ENCODE measurements at places on chromosomes 13 and 19.

- H3K36me3 ChIP-seq = no peaks in the 10 kb centered on the region
- no peak overlapping the region for H3K4me3 ChIP-seq
- H3K27ac ChIP-seq = no peak overlapping the region
- no peaks in the 10 kb centered on the region for H3K27me3 ChIP-seq
- no peaks in the 10 kb centered on the region for H3K4me1 ChIP-seq
- no peak for DNase-seq
Measured at GRCh38 chr13:51269039-51269438, 46.8 kb downstream of the FAM124A start.

- H3K27ac ChIP-seq = peak overlapping the region; percentile 23
- peaks cover 6% of the 10 kb centered on the region for H3K4me1 ChIP-seq
- no peaks in the 10 kb centered on the region for H3K36me3 ChIP-seq
- no peaks in the 10 kb centered on the region for H3K27me3 ChIP-seq
- H3K4me3 ChIP-seq = no peak overlapping the region
Measured at GRCh38 chr19:1854542-1855039, 6.3 kb upstream of the REXO1 start.

- H3K4me3 ChIP-seq = no peak overlapping the region
- no peaks in the 10 kb centered on the region for H3K27me3 ChIP-seq
- no peak overlapping the region for H3K27ac ChIP-seq
- H3K4me1 ChIP-seq = no peaks in the 10 kb centered on the region
- no peaks in the 10 kb centered on the region for H3K36me3 ChIP-seq
Measured at GRCh38 chr13:58429917-58430316, 798.4 kb downstream of the PCDH17 start.

GRCh38 chr19:15702534-15702930, 25.3 kb upstream of the OR10H2 start:
- no peaks in the 10 kb centered on the region for H3K4me1 ChIP-seq
- DNase-seq = peak; percentile 29
- H3K27me3 ChIP-seq = no peaks in the 10 kb centered on the region
- no peak overlapping the region for H3K4me3 ChIP-seq
- H3K27ac ChIP-seq = no peak overlapping the region
- H3K36me3 ChIP-seq = no peaks in the 10 kb centered on the region

DNA sequence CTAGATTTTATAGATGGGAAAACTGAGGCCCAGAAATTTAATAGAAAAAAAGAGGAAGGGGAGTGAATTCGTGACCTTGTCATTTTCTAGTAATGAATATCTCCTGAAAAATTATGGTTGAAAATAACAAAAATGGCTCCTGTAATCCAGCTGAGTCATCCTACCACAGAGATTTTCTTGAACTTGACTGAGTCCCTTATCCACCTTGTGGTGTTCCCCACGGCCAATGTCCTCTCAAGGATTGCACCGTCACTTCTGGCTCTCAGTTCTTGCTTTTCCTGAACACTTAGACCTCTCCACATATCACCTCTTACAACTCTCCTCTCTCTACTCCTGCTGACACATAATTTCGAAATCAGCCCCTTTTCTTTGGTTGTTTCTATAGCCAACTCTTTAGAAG, 1.2 kb upstream of the KATNAL1 start:
- H3K4me1 ChIP-seq = peaks cover 5% of the 10 kb centered on the region
- no peaks in the 10 kb centered on the region for H3K36me3 ChIP-seq
- H3K27me3 ChIP-seq = no peaks in the 10 kb centered on the region

DNA sequence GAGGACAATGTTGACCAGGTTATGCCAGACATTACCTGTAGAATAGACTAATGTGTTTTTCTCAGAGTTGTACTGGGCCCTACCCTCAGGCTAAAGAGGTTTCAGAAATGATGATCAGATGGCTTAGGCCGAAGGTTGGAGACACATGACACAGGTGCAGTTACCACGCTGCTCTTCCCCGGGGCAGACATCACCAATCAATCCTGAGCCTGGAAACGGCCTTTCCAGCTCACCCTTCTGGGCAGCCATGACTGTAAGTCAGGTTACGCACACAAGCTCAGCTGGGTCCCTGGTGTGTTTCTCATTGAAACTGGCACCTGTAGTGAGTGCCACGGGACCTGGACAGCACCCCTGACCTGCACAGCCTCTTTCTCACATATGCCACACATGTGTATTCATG, 299.3 kb downstream of the UQCRFS1 start:
- H3K27me3 ChIP-seq = no peaks in the 10 kb centered on the region
- no peak overlapping the region for H3K4me3 ChIP-seq
- DNase-seq = no peak
- no peaks in the 10 kb centered on the region for H3K36me3 ChIP-seq
- H3K4me1 ChIP-seq = no peaks in the 10 kb centered on the region

GRCh38 chr13:95544293-95544692, 8.2 kb upstream of the CLDN10 start:
- no peaks in the 10 kb centered on the region for H3K36me3 ChIP-seq
- no peaks in the 10 kb centered on the region for H3K27me3 ChIP-seq
- H3K27ac ChIP-seq = no peak overlapping the region
- no peak for DNase-seq
- H3K4me3 ChIP-seq = no peak overlapping the region

DNA sequence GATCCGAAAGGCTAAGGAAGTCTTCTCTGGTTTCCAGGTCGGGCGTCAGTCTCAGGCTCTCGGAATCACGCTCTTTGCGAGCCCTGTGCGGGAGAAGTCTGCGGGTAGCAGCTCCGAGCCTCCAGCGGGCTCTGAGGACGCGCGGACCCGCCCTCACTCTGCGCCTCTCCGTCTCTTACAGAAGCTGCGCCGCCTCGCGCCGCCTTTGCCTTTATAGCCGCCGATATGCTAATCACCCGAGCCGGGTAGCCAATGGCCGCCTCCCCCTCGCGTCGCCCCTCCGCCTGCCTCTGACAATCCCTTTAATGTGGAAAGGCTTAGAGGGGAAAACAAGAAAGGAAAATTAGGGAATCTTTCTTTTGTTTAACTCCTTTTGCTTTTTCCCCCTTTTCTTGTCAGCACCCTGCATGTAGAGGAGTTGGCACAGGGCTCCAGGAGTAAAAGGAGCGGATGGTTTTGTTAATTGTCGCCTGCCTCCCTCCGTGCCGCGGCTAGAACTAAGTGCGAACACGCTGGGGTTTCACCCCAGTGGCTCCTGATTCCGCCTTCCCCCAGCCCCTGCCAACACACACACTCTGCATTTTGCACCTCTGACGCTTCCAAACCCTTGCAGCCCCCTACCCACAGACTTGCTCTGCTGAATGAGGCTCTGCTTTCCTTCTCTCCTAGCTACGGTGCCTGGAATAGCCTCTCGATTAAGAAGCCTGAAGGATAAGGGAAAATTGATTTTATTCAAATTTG, at the start of gene PCDH8:
PCDH8 (minus strand) TSS at position 186 of the 741 bp plus-strand sequence. CDS start 204 bp downstream, outside the sequence.
- H3K36me3 ChIP-seq = no peaks in the 10 kb centered on the region
- no peak for DNase-seq
- peaks cover 34% of the 10 kb centered on the region for H3K27me3 ChIP-seq
- H3K27ac ChIP-seq = no peak within 1 kb of the TSS
- no peak within 1 kb of the TSS for H3K4me3 ChIP-seq

DNA sequence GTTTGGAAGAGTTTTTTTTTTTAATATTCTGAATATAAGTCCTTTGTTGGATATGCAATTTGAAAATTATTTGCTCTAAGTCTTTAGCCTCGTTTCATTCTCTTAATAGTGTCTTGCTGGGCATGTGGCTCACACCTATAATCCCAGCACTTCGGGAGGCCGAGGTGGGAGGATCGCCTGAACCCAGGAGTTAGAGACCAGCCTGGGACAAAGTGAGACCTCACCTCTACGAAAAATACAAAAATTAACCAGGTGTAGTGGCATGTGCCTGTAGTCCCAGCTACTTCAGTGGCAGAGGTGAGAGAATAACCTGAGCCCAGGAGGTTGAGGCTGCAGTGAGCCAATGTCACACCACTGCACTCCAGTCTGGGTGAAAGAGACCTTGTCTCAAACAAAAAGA, 87.3 kb upstream of the UBAC2 start:
- no peaks in the 10 kb centered on the region for H3K27me3 ChIP-seq
- no peak overlapping the region for H3K4me3 ChIP-seq
- no peak for DNase-seq
- no peak overlapping the region for H3K27ac ChIP-seq
- H3K36me3 ChIP-seq = no peaks in the 10 kb centered on the region

- no peak overlapping the region for H3K4me3 ChIP-seq
- H3K36me3 ChIP-seq = no peaks in the 10 kb centered on the region
- no peaks in the 10 kb centered on the region for H3K4me1 ChIP-seq
- no peaks in the 10 kb centered on the region for H3K27me3 ChIP-seq
Measured at GRCh38 chr19:30084390-30084819, 142.4 kb downstream of the URI1 start.

- H3K4me1 ChIP-seq = no peaks in the 10 kb centered on the region
- no peak for DNase-seq
- H3K27ac ChIP-seq = peak overlapping the region; percentile 75
- H3K4me3 ChIP-seq = no peak overlapping the region
- peaks cover 30% of the 10 kb centered on the region for H3K36me3 ChIP-seq
Measured at GRCh38 chr13:114025714-114026431, 52.0 kb upstream of the C13orf46 start.

DNA sequence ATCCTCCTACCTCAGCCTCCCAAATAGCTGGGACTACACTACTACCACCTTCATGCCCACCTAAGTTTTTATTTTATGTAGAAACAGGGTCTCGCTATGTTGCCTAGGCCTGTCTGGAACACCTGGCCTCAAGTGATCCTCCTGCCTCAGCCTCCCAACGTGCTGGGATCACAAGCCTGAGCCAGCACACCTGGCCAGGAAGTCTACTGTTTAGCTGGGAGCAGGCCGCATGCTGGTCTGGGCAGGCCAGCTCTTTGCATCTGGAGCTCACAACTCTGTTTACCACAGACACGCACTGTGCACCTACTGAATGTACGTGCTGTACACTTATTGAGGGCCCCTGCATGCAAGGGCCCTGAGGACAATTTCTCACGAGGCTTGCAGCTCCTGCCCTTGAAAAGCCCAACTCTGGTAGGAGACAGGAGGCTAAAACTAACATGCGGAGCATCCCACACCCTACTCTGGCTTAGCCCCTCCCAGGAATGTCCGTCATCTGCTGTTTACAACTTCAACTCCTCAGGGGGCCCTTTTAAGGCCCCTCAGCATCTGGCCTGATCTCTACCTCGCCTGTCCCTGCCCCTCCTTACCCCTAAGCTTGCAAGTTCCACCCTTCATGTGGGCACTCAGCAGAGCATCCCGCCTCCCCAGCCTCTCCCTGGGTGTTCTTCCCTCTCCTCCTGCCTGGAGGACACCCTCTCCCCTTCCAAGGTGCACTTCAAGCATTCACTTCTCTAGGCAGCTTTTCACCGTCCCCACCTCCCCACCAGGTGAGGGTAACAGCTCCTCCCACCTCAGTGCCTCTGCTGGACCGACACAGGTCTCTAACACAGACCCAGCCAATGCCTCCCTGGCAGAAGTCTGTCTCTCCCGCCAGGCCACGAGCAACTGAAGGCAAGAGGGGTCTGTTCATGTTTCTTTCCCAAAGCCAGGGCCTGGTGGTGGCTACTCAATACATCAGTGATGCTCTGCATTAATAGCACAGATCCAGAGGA, 114.2 kb upstream of the UQCRFS1 start:
- H3K4me1 ChIP-seq = no peaks in the 10 kb centered on the region
- no peak overlapping the region for H3K4me3 ChIP-seq
- H3K27ac ChIP-seq = no peak overlapping the region
- H3K36me3 ChIP-seq = no peaks in the 10 kb centered on the region

GRCh38 chr19:2034729-2035589, 16.1 kb downstream of the MKNK2 start:
- H3K4me3 ChIP-seq = no peak overlapping the region
- no peak overlapping the region for H3K27ac ChIP-seq
- no peaks in the 10 kb centered on the region for H3K27me3 ChIP-seq
- H3K36me3 ChIP-seq = peaks cover 21% of the 10 kb centered on the region

- DNase-seq = no peak
- no peak overlapping the region for H3K4me3 ChIP-seq
- H3K27ac ChIP-seq = no peak overlapping the region
- H3K4me1 ChIP-seq = no peaks in the 10 kb centered on the region
- H3K27me3 ChIP-seq = no peaks in the 10 kb centered on the region
Measured at GRCh38 chr19:20912973-20913372, 10.1 kb upstream of the ZNF85 start.

DNA sequence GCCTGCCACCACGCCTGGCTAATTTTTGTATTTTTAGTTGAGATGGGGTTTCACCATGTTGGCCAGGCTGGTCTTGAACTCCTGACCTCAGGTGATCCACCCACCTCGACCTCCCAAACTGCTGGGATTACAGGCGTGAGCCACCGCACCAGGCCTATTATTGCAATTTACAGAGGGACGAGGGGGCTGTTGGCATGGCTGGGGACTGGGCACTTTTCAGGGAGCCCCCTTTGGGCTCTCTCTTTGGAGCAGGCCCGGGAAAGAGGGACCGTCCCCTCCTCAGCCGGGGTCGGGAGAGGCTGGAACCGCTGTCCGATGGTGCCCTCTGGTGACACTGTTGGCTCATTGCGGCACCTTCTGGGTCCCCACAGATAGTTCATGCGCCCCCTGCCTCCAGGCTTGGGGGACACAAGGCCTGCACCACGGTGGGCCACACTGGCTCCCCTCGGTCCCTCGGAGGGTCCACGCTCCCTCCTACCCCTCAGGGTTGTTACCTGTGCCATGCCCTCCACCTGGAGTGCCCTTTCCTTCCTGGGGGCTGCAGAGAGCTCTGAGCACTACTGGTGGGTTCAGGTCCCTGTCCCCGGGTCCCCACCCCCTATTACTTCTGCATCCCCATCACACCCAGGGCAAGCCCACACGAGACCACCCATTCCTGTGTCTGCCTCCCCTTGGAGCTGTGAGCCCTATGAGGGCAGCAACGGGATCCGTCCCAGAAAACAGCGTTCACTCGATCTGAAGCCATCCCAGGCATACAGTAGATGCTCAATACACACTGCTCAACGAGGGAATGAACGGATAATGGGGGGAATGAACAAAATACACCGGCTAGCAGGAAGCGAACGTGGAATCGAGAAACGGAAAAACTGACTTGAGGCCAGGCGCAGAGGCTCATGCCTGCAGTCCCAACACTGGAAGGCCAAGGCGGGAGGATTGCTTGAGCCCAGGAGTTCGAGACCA, 12.5 kb downstream of the FEM1A start:
- no peak overlapping the region for H3K27ac ChIP-seq
- no peaks in the 10 kb centered on the region for H3K4me1 ChIP-seq
- H3K27me3 ChIP-seq = no peaks in the 10 kb centered on the region
- DNase-seq = no peak

- peak overlapping the region; percentile 66 for H3K4me3 ChIP-seq
- H3K4me1 ChIP-seq = peaks cover 4% of the 10 kb centered on the region
- DNase-seq = no peak
Measured at GRCh38 chr13:95643936-95644598, 439 bp downstream of the DZIP1 start.

- no peaks in the 10 kb centered on the region for H3K27me3 ChIP-seq
- no peak for DNase-seq
- H3K4me1 ChIP-seq = no peaks in the 10 kb centered on the region
- H3K36me3 ChIP-seq = no peaks in the 10 kb centered on the region
Measured at GRCh38 chr13:50721672-50721992, 121.9 kb downstream of the DLEU7 start.

DNA sequence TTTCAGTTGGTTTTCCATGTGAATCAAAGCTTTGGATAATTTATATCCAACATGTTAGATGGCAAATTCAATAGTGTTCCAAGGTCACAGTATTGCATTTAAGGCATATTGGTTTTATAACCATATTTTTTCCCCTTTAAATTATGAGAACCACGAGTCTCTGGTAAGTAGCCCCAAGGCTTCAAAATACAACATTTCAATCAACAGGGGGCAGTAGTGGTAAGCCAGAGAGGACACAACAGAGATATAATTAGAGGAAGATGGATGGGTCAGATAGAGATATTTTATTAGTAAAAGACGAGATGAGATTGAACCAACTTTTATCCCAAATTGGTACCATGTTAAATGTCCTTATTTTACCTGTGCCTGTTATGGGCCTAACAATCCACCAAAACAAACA, 53.1 kb downstream of the KL start:
- H3K27ac ChIP-seq = no peak overlapping the region
- no peak for DNase-seq
- H3K4me3 ChIP-seq = no peak overlapping the region

All from ascending aorta (tissue), 2 donors.